ENCODE measurements at places on chromosomes 1 and 21.

DNA sequence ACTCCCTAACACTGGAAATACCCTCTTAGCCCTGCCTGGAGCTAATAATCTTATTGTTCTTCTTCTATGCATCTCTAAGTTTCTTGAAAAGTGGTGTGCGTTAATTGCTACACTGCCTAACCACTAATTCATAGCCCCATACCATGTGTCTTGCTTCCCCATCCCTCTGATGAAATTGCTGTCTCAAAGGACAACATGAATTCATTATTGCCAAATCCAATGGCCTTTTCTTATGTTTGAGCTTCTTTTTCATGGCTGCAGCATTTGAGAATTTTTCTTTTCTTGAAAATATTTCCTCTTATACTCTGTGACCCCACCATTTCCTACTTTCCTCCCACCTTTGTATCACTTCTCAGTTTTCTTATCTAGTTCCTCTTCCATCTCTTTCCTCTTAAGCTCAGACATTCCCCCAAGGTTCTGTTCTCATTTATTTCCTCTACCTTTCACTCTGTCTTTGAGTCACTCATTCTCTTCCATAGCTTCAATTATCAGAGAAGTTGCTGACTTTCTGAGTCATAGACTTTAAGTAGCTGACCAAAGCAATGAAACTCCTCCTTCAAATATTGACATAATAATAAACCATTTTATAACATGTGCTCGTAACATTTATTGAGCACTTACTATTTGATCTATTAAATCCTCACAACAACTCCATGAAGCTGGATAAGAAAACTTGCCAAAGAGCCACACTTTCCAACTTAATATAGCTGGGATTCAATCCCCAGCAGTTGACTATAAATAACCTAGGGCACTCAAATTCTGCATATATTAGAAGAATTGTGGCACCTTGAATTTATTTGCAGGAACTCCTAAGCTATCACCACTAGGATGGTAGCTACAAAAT is 35.5 kb upstream of the ATP6V1G3 start:
- DNase-seq = no peak

- DNase-seq = no peak
These were observed 61.5 kb upstream of the ARHGAP29 start for GRCh38 chr1:94298861-94299260.

DNA sequence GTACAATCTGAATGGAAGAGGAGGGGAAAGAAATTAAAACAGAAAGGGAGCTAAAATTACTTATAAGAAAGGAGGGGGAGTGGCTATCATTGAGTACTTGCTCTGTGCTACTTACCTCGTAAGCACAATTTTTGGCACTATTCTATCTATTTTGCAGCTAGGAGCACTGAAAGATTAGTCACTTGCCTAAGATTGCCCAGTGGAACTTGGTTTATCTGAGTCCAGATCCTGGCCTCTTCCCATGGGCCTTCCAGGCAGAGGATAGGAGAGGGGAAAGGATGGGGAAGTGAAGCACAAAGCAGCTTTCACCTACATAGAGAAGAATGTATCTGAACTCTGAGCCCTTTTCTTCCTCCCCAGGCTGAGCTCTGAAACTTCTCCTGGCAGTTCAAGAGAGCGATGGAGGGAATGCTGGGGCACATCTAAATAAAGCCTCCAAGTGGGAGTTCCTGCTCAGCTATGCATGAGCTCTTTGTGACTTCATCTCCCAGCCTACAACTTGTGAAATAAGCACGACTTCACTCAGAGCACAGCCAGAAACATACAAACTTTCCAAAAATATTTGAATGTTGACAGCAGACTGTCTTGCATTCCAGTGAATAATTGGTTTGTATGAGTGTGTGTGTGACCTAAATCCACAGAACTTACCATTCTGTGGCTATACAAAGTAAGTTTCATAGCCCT is 29.4 kb downstream of the HMGB4 start:
- DNase-seq = no peak

GRCh38 chr1:37825506-37825905 is 17.5 kb upstream of the YRDC start:
- no peak for DNase-seq

DNA sequence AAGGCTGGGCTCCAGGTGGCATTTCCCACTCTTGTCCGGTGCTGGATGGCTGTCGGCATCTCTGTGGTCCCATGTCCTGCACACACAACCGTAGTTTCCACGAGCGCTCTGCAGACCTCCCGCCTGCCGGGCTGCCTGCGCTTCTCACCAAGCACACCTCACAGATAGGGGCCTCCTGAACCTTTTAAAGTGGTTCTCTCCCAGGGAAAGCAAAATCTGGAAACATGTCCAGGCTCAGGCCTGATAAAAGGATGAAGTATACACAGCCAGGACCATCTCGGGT is 46.2 kb downstream of the CAPN9 start:
- DNase-seq = no peak

- peak; percentile 64 for DNase-seq
These were observed 49.7 kb downstream of the RASSF5 start for GRCh38 chr1:206556750-206557635.

DNA sequence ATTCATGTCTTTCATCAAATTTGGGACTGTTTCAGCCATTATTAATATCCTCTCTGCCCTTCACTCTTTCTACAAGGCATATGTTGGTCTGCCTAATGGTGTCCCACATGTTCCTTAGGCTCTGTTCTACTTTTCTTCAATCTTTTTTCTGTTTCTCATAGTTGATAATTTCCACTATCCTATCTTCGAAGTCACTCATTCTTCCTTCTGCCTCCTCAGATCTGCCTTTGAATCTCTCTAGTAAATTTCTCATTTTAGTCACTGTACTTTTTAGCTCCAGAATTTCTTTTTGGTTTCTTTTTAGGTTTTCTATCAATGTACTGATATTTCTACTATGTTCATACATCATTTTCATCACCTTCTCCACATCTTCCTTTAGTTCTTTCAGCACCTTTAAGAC is 20.0 kb upstream of the NIBAN1 start:
- DNase-seq = no peak

GRCh38 chr21:28375708-28376385 is 616.8 kb downstream of the LTN1 start:
- DNase-seq = no peak

DNA sequence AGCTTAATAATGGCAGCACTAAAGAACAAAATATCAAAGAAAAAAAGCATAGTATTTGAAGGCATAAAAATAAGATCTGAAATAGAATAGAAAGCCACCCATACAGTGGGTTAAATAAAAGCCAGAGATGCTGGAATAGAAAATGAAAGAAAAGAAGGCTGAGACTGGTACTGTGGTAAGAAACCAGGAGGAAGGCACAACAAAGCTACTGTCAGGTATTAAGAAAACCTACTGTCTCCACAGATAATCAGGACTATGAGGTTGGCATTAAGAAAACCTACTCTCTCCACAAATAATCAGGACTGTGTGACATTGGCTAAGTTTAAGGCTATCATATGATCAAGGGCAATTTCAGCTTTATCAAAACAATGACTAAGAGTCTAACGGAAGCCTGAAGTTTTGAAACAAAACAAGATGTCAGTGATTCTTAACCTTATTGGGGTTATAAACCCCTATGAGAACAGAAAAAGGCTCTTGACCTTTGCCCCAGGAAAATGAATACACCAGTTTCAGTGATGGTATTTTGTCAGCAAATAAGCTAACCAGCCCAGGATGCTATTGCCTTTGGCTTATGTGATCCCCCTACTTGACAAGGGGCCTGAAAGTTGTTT is 24.4 kb downstream of the MCOLN2 start:
- DNase-seq = no peak

- DNase-seq = peak; percentile 45
These were observed 44.0 kb downstream of the YARS1 start for GRCh38 chr1:32773018-32773763.

DNA sequence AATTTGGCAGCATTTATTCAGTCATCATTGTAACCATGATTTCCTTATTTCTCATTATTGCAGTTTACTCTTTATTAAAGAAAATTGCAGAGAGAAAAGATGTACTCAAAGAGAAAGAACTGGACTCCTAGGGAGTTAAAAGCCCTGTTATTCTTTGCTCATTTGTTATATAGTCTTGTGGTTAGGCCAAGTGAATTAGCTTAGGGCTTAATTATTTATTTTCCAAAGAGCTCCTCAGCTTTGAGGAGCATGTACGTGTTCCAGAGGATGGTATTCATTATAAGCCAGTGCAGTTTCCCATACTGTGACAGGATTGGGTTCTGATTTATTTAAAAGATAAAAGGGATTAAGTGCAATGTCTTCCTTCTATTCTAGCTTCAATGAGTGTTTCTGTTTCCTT is 86.4 kb downstream of the GPR161 start:
- no peak for DNase-seq

DNA sequence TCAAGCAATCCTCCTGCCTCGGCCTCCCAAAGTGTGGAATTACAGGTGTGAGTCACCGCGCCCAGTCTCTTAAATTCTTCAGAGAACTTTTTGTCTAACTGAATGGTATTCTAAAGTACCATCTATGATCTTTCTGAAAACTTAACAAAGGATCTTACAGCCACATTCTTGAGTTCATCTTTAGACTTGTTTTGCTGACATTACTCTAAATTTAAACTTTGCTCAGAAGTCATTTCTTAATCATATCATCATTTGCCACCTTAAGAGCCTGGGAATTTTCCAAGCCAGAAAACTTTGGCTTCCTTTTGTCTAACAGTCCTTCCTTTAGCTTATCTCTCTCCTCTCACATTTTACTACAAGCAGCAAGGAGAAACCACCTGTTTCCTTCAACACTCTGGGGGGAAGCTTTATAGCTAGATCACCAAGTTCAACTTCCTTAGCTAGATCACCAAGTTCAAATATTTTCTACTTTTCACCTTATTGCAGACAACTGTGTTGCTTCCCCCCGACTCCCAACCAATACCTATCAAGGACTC is 5.4 kb upstream of the ZBTB8A start:
- DNase-seq = no peak

- no peak for DNase-seq
These were observed 16.4 kb downstream of the TP73 start for GRCh38 chr1:3668585-3669300.

GRCh38 chr1:208202333-208202995 is 41.7 kb downstream of the PLXNA2 start:
- no peak for DNase-seq

- peak; percentile 11 for DNase-seq
These were observed 211.1 kb downstream of the MRPL39 start for GRCh38 chr21:25396135-25396711.

DNA sequence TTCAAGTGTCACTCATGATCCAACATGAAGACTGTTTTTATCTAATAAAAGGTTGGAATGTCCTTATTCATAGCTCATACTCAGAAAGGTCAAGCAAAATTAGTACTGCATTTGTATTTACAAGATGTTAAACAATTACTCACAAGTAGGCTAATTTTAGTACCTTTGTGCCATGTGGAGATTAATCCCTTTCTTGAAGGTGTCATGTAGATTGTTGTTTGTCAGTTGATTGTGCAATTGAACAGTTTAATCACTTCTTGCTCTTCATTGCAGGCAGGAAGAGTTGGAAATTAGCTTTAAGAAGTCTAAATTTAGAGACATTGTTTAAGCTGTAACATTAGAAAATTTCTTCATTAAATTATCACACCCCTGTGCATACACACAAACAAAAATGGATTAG is 847.1 kb downstream of the KCNT2 start:
- no peak for DNase-seq

GRCh38 chr1:210457568-210457967 is 128.9 kb downstream of the HHAT start:
- no peak for DNase-seq

DNA sequence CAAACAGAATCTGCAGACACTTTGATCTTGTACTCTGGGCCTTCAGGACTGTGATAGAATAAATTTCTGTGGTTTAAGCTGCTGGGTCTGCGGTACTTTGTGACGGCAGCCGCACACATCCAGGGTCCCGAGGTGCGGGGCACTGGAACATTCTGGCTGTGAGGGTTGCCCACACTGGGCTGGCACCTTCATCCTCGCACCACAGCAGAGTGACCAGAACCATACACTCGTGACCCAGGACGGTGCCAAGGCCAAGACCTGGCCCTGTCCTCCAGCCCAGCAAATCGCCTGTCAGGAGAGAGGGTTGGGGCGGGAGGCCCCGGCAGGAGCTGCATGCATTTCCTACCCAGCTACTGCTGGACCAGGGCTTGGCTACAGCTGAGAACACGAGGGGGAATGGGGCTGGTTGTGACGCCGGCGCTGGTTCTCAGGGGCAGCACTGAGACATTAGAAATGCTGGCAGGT is 2.6 kb upstream of the FTCD start:
- no peak for DNase-seq

All from activated CD4-positive, CD25-positive, alpha-beta regulatory T cell treated with anti-CD3 and anti-CD28 coated beads, Interleukin-2, amount 50 U/mL, for 16 hours (primary cell).